ENCODE measurements at places on chromosomes 16 and 17.

GRCh38 chr17:19334331-19334730 lies 28.2 kb downstream of the B9D1 start:
- no peak for DNase-seq

- DNase-seq = no peak
Observed at GRCh38 chr17:18321309-18321708, 6.2 kb downstream of the SMCR8 start.

DNA sequence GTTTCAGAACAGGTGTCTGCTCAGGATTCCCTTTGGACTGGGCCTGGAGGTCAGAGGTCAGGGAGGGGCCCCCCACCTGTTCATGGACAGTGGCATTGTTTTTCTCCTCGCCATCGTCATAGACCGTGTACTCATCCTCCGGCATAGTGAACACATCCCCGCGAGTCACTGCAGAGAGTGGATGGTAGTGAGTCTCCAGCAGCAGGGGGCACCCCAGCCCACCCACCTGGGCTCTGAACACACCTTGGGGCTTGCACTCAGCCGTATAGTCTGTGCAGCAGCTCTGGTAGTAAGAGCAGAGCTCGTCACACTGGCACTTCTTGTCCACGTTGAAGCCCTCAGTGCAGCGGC lies 448 bp downstream of the VTN start:
- no peak for DNase-seq

- no peak for DNase-seq
Observed at GRCh38 chr17:72406498-72406897, 285.7 kb downstream of the SOX9 start.

DNA sequence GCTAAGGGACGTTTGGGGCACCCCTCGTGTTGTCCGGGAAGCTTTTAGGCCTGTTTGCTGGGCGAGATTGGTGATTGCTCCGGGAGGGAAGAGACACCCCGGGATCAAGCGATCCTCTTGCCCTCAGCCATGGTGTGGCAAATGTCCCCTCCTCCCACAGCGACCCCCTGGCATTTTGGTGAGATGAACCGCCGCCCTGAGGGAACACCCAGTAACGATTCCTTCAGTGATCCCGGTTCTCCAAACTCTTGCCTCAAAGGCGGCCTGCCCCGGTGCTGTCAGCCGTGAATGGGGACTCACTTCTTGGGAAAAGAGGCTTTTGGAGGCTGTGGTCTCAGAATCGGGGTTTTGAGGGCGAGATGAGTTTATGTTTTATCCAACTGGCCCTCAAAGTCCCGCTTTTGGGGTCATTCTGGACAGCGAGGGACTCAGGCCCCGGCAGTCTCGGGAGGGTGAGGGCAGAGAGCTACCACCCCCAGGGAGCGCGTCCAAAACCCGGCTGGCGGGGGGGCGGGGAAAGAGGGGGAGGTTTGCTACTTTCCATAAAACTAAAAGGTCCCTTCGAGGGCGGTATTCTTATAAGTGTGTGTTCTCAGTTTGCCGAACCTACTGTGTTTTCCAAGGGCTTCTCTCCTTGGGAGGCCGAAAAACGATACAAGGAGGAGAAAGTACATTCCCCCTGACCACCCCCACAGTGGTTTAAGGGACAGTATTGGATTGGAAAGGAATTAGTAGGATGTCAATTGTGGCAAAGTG lies 232.7 kb downstream of the MRTFB start:
- DNase-seq = no peak

- no peak for DNase-seq
Observed at GRCh38 chr17:61670691-61671090, 79.7 kb upstream of the NACA2 start.

GRCh38 chr17:66900126-66901010 lies 64.1 kb upstream of the CACNG4 start:
- peak; percentile 19 for DNase-seq

- DNase-seq = no peak
Observed at GRCh38 chr16:51236583-51236982, 85.5 kb upstream of the SALL1 start.

- DNase-seq = no peak
Observed at GRCh38 chr16:75938818-75939217, 212.5 kb upstream of the CPHXL start.

DNA sequence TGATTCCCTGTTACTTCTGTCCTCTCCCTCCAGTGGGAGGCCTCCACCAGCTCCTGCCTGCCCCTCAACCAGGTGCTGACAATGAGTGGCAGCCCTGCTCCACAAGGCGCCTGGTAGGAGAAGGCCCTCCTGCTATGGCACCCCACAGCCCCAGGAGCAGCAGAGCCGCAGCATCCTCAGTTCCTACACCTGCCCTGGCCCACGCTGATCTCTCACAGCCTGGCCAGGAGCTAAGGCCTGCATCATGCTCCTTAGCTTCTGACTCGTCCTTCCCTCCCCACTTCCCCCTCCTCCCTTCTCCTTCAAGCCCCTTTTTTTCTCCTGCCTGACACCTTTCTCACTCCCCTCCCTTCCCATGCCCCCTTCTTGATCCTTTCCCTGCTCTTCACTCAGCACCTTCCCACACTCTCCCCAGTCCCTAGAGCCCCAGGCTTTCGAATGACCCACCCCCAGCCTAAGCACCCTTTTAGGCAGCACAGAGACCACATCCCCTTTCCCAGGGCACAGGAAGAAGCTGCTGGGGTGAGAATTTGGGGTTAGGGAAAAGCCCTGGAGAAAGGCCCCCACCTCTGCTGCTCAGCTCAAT lies 6.5 kb downstream of the PROCA1 start:
- no peak for DNase-seq

DNA sequence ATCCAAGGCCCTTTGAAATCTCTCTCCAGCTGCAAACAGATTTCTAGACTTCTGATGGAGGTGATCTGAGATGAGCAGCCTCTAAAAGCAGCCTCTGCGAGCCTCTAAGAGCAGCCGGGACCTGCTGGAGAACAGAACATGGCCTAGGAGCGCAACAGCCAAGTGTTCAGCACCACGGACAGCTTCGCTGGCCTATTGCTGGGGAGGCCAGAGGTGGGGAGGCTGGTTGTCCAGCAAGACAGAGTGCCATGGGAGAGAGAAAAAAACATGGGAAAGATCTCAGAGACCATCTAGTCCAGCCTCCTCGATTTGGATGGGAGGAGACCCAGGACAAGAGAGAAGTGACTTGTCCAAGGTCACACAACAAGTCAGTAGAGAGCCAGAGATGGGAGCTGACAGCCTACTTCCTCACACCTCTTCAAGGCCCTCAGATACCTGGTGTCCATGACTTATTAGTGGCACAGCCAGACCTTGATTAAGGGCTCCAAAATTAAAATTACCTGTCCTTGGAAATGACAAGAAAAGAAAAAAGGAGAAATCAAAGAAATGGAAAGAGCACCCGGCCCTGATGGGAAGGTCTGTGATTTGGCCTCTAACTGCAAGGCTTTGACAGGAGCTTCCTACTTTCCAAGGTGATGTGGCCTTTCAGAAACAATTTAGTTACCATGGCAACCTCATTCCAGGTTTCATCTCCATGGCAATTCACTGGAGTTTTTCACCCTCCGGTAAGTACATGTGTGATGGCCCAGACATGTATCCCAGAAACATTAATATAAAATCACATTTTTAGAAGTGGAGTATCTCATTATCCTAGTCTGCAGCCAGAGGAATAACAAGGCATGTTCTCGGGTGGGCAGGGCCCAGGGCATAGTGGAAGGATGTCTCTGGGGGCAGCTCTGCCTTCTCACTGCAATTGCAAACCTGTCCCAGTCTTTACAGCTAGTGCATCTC lies 14.5 kb downstream of the RPRML start:
- DNase-seq = peak; percentile 31

GRCh38 chr16:87809150-87809902 lies 43.5 kb upstream of the KLHDC4 start:
- peak; percentile 94 for DNase-seq

DNA sequence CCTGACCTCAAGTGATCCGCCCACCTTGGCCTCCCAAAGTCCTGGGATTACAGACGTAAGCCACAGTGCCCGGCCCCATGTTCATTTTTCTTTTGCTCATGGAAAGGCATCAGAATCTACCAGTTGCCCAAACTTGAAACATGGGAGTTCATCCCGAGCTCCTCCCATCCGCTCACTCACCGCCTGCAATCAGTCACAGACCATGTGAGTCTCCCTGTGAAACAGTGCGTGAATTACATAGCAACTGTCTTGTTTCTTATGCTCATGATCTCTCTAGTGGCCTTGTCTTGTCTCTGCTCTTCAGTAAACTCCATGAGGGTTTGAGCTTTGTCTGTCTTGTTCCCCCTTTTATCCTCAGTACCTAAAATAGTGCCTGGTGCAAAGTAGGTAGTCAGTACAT lies 52.1 kb upstream of the TNRC6A start:
- DNase-seq = no peak

DNA sequence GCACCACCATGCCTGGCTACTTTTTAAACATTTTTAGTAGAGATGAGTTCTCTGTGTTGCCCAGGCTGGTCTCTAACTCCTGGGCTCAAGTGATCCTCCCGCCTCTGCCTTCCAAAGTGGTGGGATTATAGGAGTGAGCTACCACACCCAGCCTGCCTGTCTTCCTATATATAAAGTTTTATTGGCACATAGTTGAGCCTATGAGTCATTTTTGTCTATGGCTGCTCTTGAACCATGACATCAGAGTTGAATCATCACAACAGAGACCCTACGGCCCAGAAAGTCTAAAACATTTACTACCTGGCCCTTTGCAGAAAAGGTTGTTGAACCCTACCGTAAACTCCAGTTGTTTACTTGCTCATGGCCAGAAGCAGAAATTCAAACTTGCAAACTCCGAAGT lies 7.9 kb downstream of the SEPTIN12 start:
- DNase-seq = no peak

GRCh38 chr17:3527896-3528295 lies 29.7 kb downstream of the TRPV3 start:
- no peak for DNase-seq

- DNase-seq = no peak
Observed at GRCh38 chr17:44707755-44708400, 587 bp upstream of the DBF4B start.

DNA sequence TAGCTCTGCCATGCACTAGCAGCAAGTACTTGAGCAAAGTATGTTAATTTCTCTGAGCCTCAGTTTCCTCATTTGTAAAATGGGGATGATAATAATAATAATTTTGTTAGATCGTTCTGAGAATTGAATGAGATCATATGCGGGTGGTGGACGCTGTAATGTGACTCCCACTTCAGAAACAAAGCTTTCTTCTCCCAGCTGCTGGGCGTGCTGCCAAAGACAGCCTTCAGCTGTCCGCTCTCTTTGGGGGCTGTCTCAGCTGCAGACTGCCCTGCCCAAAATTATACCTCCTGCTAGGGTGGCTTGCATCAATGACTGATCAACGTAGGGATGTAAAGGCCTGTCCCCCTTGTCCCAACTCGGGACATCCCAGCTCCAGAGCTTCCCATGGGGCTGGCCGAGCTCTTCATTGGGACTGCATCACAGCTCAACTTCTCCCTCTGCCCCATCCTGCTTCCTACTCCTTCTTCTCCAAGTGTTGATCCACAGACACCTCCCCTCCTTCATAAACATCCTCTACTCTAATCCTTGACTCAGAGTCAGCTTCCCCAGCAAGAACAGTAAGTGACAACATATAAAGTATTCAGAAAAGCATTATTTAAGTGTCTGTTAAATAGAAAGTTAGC lies 30.7 kb upstream of the CDH5 start:
- no peak for DNase-seq

DNA sequence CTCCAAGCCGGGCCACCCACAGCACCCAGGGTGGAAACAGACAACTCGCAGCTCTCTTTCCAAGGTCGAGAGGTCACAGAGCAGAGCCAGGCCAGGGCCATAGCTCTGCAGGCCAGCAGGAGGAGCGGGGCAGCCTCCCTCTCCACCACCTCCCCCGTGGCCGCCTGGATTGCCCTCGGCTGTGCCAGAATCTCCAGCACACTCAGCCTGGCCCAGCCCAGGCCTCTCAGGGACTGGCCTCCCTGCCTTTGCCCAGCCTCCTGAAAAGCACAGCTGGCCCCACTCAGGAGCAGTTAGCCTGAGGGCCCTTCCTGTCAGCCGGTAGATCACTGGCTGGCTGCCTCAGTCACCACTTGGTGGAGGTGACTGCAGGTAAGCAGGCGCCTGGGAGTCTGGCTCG lies 85.8 kb upstream of the SEC14L1 start:
- no peak for DNase-seq

DNA sequence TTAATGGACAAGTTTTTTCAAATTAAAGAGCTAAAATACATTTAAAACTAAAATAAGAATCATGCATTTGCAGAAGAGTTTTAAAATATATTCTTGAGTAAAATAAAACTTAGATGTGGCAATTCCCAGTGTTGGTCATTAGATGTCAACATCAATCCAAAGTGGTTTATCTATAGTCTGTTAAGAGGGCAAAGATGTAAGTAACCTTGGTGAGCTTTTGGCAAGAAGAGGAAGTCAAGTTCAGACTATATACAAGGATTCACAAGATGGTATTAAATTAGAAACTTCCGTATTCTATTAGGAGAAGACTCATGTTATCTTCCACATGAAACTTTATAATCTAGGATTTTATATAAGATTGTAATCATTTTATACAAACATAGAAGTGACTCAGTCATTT lies 73.1 kb downstream of the CEP95 start:
- DNase-seq = no peak

GRCh38 chr17:27485125-27485524 lies 28.9 kb downstream of the KSR1 start:
- no peak for DNase-seq

DNA sequence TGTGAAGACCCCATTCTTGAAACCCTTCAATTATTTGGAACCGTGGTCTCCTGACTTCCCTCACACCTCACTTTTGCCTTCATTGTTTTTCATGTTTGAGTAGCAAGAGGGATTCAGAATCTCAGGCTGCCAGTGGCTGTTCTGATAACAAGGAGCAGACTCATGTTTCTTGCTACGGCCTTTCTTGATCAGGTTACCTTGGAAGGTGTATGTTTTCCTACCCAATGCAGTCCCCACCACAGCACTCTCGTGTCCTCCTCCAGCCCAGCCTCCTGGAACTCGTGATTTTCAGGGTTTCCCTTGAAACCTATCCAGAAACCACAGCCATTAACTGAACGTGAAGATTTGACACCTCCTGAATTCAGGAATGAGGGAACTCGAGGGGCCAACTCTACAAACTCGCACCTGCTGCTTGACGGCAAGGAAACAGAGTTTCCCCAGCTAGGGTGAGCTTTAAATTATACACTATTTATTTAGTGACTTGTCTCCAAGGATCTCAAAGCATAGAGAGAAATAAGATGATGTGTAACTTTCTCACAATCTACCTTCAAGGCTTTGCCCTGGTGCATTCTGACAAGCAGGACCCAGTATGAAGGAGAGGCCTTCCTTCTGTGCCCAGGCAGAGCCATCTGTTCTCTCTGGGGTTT lies 1.6 kb downstream of the ZFHX3 start:
- DNase-seq = no peak

- DNase-seq = no peak
Observed at GRCh38 chr17:62591333-62591732, 36.1 kb upstream of the MRC2 start.

Data from NAMALWA (cell line).